ENCODE measurements at places on chromosomes 1 and 21.

- DNase-seq: no peak
Measured at GRCh38 chr1:7250597-7251453, 465.6 kb downstream of the CAMTA1 start.

GRCh38 chr1:56921479-56921878 is 44.3 kb downstream of the C8B start:
- DNase-seq: no peak

- no peak for DNase-seq
Measured at GRCh38 chr1:202367271-202367670, 18.8 kb downstream of the PPP1R12B start.

DNA sequence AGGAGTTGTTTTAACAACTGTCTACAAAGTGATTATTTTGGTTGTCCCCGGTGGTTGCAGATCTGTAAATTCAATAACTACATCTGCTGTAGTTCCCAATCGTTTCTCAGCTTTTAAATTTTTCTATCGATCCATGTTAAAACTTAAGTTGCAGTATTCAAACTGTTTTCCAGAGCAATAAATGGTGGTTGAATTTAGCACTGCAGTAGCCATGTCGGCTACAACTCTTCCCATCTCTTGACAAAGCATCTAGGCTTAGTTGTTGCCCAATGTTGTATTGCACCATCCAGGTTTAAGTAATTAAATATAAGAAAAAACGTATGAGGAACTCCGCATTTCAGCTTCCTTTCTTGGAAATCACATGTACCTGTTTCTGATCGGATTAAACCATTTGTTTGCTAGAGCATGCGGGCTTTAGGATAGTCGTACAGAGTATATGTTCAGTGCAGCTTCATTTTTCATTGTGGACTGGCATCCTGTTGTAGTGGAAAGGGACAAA is 996 bp downstream of the CNIH4 start:
- no peak for DNase-seq

DNA sequence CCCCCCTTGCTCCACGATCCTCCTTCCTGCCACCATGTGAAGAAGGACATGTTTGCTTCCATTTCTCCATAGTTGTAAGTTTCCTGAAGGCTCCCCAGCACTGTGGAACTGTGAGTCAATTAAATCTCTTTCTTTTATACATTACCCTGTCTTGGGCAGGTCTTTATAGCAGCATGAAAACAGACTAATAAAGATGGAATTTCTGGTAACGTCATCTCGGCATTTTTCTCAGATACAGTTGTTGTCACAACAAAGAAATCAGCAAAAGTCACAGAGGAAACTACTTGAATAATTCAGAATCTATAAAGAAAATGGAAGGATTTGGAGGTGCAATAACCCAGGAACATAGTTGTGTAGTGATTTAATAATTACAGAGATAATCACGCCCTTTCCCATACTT is 4.4 kb downstream of the APCS start:
- no peak for DNase-seq

GRCh38 chr1:87236585-87236984 is 92.1 kb upstream of the LMO4 start:
- DNase-seq: no peak
